ENCODE measurements at places on chromosomes 13 and 19.

DNA sequence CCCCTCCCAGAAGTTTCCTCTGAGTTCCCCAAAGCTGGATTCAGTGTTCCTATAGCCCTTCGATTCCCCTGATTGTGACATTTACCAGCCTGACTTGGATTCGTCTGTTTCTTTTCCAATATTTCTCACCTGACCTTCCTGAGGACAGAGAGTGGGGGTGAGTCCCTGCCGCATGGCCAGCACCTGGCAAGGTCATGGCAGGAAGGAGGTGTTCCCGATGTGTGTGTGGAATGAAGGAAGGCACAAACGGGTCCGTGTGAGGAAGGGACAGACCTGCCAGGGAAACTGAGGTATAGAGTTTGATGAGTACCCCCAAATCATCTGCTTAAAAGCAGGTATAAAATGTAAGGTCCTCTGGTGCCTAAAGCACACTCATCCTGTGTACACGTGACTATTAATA lies 3.3 kb downstream of the COL4A1 start:
- DNase-seq = no peak

GRCh38 chr13:70090036-70090723 lies 17.4 kb upstream of the ATXN8OS start:
- DNase-seq = no peak

DNA sequence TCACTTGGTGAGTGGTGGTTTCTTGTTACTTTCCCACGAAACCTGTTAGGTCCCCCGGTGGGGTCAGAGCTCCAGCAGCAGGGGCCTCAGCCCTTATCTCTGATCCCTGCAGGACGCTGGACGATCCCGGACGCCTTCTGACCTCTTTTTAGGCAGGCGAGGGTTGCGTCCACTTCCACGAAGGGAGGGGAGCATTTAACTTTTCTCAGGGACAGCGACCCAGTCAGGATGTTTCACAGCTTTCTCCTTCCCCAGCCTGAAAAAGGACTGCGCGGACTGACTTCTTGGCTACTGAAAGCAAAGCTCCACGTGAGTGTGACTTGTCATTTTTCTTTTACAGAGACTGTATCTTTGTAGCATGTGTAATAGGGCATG lies 692 bp downstream of the ZNF234 start:
- peak; percentile 26 for DNase-seq

DNA sequence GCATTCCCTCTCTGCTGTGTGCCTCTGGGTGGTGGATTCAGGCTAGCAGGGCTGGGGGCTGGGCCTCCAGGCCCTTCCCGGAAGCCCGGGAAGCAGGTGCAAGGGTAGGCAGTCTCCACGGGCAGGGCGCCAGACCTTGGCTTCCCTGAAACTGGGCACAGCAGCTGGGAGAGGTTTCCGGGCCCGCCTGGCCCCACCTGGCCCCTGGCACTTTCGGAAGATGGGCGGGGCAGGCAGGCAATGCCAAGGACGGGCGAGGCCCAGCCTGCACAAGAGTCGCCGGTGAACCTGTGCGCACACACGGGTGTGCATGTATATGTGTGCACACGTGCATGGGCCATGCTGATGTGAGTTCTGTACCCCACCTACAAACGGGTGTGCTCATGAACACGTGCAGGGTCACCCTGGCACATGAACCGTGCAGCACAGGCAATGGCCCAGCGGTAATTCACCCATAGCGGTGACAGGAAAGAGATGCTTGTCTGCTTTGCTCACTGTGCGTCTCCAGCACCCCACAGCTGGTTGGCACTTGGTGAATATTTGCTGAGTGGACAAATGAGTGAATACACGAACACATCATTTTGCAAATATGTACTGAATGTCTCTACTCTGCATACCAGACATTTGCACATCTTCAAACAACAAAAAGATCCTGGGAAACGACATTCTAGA lies 15.3 kb downstream of the GADD45B start:
- peak; percentile 84 for DNase-seq

DNA sequence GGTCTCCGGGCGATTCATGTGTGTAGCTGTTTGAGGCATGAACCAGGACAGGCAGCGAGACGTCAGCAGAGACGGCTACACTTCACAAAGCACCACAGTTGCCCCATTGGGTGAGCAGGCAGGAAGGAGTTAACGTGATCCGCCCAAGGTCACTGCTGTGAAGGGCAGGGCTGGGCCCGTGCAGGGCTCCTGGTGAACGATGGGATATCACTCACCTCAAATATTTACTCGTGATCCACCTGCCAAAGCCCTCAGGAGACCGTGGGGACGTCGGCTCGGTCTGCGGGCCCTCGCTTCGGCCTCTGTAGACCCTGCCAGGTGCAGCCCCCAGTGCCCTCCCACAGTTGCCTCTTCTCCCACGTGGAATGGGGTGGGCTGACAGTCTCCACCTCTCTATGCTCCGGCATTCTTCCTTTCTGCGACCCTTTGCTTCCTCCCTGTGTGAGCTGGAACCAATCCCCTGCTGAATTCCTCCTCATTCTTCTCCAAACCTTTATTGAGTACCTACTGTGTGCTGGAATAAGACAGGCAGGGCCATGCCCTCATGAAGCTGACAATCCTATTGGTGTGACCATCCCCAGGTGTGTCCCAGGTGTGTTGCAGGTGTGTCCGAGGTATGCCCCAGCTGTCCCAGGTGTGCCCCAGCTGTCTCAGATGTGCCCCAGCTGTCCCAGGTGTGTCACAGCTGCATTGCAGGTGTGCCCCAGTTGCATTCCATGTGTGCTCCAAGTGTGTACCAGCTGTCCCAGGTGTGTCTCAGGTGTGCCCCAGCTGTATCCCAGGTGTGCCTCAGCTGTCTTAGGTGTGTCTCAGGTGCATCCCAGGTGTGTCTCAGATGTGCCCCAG lies 2.0 kb upstream of the GRK1 start:
- DNase-seq = peak; percentile 56

GRCh38 chr13:97327506-97328221 lies 105.5 kb downstream of the MBNL2 start:
- DNase-seq = no peak

DNA sequence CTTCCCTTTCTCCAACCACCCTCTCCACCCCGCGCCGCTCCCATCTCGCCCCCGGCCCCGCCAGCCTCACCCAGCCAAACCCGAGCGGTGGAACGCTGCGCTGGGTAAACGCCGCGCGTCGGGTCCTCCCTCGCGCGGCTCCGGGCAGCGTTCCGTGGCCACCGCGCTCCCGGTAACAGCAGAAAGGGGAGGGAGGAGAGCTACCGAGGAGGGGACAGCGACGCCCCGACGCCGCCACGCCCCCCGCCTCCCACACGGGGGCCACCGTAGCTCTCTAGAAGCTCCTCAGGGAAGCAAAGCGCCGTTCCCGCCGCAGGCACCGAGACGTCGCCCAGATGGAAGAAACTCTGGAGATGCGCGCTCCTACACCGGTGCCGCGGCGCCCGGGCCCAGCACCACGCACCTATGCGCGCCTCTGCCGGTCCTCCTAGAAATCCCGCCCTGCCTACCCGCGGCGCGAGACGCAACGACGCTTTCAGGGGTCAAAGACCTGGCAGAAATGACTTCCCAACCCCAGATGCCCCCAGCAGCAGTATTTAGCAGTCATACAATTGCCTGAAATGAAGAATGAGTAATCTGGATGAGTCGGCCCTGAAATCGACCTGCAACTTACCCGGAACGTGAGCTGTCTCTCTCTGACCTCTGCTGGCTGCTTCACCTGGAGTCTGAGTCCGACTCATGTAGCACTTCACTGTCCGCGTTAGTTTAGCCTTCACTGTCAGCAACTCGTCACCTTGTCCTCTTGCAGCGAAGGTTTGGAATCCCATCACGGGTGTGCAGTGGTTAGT lies at the start of gene RUBCNL:
Gene RUBCNL (minus strand): TSS at position 189 of the 788 bp plus-strand sequence. CDS start 14,777 bp downstream, outside the sequence.
- DNase-seq = peak; percentile 3

GRCh38 chr13:35252536-35253205 lies 223.8 kb downstream of the MAB21L1 start:
- no peak for DNase-seq

GRCh38 chr19:46480415-46480814 lies 9.1 kb upstream of the PNMA8A start:
- DNase-seq = no peak

DNA sequence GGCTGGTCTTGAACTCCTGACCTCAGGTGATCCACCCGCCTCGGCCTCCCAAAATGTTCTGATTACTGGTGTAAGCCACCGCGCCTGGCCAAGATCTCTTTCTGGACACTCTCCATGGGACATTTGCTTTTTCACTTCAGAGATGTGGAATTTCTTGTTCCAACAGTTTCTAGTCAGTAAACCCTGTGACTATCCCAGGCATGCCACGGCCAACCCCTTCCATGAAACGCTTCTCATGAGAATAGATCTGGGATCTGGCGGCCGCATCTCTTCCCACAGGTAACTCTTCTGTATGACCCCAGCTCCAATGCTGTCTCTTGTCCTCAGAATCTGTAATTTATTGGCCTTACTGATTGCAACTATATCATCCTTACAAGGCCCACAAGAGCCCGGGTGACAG lies 16.2 kb downstream of the PLPP2 start:
- DNase-seq = no peak

DNA sequence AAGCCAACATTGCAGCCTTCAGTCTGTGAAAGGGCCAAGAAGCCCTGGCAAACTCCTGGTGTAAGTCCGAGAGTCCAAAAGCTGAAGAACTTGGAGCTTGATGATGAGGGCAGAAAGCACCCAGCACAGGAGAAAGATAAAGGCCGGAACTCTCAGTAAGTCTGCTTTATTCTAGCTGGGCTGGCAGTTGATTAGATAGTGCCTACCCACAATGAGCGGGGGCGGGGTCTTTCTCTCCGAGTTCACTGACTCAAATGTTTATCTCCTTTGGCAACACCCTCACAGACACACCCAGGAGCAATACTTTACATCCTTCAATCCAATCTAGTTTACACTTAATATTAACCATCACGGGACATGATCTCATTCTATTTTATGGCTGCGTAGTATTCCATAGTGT lies 1317.1 kb downstream of the SLITRK1 start:
- no peak for DNase-seq

DNA sequence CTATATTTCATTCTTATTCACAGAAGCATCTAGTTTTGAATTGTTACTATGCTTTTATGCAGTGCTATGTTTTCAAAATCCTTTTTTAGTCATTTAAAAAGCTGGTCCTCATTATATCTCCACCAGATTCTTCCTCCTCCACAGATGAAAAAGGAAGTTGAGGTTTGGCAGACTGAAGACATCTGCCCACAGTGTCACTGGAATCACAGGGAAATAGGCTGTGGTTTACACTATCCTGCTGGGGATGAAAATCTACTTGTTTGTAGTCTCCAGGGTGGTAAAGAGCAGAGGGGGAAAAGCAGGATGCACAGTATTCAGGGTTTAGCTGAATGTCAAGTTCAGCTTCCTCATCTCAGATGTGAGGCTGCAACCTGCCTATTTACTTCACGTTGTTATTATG lies 351.2 kb downstream of the DNAJC15 start:
- no peak for DNase-seq

DNA sequence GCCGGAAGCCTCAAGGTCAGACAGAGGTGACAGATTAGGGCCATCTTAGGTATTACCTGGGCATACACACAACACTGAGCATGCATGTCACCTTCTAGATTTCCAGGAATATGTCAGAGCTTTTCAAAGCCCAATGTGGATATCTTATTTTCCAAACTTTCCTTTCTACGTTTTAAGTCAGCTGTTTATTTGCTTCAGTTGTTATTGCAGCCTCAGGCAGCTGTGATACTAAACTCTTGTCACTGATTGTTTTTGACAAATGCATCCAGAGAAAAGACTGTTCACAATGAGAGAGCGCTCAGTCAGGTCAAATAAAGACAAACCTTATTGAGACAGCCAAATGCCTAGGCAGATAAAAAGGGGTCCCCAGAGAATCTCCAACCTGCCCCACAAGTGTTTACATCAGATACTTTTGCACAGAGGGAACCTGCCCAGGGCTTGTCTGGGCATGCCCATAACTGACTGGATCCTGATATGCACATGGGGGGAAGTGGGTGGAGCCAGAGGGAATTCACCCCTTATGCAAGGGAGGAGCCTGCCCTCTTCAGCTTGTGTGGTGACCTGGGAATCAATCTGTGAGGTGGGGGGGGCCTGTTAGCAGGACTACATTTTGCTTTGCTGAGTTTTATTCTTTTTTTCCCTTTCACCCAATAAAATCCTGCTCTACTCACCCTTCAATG lies 28.5 kb downstream of the MED4 start:
- DNase-seq = no peak

- no peak for DNase-seq
These were observed 54.1 kb downstream of the SLC7A1 start for GRCh38 chr13:29541400-29541799.

GRCh38 chr13:114142640-114143490 lies 10.4 kb upstream of the RASA3 start:
- no peak for DNase-seq

DNA sequence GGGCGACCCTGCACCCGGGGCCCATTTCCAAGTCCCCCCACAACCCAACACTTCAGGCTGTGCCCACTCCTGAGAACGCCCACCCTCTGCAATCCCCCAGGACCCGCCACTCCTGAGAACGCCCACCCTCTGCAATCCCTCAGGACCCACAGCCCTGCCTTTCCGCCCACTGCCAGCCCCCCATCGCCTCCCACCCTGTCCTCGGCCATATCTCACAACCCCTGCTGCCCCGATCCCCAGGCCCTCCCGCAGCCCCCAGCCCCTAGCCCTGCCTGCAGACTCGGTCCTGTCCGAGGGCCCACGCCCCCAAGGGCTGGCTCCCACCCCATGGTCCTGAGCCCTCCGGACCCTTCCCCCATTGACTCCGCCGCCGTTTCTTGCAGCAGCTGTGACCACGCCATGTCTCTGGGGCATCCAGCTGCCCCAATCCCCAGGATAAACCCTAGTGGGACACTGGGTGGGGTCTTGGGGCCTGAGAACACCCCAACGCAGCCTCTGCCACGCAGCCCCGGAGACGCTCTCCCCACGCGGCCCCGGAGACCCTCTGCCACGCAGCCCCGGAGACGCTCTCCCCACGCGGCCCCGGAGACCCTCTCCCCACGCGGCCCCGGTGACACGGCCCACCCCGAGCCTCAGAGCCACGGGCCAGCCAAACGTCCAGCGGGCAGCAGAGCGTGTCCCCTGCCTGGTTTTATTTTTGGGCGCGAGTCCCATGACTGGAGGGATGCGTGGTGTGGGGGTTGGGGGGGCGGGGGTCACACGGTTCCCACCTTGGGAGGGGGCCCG lies 17.0 kb downstream of the SBNO2 start:
- no peak for DNase-seq

DNA sequence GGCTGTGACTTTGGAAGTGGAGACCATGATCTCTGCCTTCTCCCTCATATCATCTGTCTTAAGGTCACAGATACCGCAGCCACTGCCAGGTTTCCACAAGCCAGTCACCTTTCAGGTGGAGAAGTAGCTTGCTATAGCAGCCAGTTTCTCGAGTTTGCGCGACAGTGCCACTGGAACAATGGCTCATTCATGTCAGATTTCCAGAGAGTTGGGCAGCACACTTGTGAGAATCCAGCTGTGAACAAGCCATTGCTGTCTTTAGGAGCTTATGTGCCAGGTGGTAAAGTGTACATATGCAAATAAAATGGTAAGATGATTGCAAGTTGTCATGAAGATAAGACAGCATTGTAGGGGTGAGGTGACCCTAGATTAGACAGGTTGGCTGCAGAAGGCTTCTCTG lies 22.3 kb downstream of the GARRE1 start:
- no peak for DNase-seq

GRCh38 chr19:58009666-58010301 lies 7.2 kb upstream of the ZNF606 start:
- no peak for DNase-seq

GRCh38 chr19:15550929-15551292 lies 42.6 kb downstream of the CYP4F22 start:
- no peak for DNase-seq

All from SJSA1 (cell line).